ENCODE measurements at places on chromosomes 1 and 21.

- DNase-seq = peak; percentile 97
These were observed 1.1 kb upstream of the ELAPOR1 start for GRCh38 chr1:109112652-109113285.

DNA sequence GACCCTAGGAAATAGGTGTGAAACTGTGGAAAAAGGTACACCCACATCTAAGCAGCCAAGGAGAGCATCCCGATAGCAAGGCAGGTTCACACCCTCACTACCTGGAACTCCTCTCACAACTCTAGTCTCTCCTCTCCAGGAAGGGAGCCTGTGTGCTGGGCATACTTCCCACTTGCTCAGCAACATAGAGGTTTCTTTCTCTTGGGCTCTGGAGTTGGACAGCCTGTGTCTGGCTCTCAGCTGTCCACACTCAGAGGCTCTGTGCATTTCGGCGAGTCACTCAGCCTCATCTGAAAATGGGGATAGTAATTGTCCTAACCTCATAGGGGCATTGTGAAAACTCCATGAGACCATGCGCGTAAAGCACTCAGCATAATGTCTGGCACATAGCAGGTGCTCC lies 29.6 kb upstream of the VWA5B1 start:
- no peak for DNase-seq

DNA sequence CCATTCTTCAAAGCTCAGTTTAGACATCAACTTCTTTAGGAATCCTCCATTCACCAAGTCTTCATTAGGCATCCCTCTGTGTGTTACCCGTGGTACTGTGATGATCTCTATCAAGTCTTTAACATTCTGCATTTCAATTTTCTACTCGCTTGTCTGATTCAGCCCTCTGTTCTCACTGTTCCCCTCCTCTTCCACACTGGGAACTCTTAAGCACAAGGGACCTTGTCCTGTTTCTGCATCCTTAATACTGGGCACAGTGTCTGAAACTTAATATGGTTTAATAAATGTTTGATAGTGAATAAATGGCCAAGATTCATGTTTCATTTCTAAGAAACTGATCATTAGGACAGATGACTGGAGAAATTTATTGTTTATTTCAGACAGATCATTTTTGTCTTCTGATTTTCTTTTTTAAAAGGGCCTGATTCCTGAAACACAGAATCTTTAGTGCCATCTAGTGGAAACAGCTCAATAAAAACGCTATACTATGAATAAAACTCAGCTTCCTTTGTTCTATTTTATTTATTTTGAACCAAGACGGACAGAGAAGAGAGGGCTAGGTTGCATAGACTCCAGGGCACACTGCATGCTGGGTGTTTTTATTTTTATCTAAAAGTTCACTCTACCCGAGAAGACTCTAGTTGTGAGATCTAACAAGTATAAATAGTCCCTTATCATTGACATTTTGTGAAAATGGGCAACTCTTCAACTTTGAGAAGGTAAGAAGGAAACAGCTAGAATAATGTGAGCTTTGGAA lies 7.0 kb upstream of the TRIM45 start:
- peak; percentile 64 for DNase-seq

DNA sequence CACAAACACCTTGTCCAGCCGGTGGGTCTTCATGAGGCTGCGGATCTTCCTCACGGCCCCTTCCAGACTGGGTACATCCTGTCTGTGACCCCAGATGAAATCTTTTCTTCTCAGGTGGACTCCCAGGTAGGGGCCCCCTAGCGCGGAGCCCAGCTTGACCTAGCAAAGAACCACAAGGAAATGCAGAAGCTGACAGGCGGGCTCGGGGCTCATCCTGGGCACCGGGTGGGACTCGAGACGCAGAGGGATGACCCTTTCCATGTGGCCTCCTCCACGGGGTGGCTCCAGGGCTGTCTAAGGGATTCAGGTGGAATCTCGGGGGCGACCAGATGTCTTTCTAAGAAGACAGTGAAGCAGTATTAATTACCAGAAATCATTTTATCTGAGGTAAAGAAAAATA lies 17.8 kb downstream of the POFUT2 start:
- DNase-seq = no peak

DNA sequence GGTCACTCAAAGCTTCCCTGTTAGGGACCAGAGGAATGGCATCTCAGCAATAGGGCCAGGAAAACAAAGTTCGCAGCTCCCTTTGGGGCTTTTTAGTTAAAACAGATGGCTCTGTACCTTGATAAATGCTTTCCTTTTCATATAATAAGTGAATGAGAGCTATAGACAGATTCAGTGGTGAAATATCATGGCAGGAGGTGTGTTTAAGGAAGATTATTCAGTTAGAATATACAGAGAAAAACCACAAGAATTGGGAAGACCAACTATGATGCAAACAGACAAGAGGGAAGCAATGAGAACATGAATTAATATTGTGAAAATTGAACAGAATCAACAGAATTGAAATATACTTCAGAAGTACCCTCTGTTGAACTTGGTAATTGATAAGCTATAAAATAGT lies 379.4 kb downstream of the PLPP3 start:
- DNase-seq = no peak

GRCh38 chr1:64453688-64454087 lies 16.2 kb upstream of the CACHD1 start:
- DNase-seq = no peak

DNA sequence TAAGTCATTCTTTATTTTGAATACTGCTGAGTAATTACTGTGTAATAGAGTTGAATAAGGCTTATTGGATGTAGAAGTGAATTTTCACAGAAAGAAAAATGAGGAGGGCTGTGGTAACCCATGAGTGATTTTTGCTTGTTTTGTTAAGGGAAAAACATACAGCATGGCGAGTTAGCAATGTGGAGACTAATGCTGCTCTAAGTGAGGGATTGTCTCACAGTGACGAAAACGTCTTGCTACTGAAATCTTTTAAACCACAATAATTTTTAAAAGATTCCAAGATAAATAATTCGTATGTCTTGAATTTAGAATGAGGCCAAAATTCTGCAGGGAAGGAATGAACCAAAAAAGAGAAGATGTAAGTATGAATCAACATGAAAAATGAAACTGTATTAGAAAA lies 16.2 kb upstream of the PLA2G4A start:
- no peak for DNase-seq

DNA sequence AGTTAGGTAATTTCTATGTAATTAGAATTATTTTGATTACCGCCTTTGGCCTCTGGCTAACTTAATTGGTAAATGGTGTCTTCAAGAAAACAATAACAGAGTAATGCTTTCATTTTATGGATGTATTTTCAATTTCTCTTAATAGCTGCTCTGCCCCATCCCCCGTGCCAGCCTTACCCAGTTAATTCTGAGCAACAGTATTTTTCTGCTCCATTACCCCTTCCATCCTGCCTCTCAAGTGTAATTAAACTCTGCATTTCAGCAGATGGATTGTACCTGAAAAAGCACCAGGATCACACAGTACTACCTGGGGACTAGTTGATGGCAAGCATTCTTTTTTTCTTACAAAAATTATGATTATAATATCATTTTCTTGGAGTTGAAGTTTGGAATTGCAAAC lies 104.2 kb downstream of the KIAA0319L start:
- DNase-seq = no peak

GRCh38 chr1:192476802-192477298 lies 98.7 kb upstream of the RGS1 start:
- DNase-seq = peak; percentile 96

GRCh38 chr1:999725-1000356 lies at the start of gene HES4:
Gene HES4 (minus strand): TSS chr1:1000097. CDS start chr1:999973, 124 bp downstream.
- DNase-seq = peak; percentile 97

DNA sequence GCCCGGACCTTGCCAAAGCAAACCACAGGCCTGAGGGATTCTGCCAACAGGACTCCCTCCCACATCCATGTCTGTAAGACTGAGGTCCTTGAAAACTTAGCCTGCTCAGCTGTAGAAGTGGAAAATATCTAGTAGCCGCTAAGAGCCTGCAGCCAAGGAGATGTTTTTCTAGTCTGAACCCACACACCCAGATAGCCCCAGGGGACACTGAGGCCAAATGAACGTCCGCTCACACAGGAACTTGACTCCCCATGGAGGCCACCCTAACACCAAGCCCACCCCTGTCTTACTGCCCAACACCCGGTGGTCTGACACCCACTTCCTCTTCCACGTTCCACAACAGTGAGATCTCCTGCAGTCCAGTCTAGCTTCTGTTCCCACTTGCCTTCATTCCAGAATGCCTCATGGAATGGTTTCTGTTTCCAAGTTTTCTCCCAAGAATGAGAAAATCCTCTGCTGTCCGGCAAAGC lies 174.8 kb downstream of the PLPP3 start:
- no peak for DNase-seq

DNA sequence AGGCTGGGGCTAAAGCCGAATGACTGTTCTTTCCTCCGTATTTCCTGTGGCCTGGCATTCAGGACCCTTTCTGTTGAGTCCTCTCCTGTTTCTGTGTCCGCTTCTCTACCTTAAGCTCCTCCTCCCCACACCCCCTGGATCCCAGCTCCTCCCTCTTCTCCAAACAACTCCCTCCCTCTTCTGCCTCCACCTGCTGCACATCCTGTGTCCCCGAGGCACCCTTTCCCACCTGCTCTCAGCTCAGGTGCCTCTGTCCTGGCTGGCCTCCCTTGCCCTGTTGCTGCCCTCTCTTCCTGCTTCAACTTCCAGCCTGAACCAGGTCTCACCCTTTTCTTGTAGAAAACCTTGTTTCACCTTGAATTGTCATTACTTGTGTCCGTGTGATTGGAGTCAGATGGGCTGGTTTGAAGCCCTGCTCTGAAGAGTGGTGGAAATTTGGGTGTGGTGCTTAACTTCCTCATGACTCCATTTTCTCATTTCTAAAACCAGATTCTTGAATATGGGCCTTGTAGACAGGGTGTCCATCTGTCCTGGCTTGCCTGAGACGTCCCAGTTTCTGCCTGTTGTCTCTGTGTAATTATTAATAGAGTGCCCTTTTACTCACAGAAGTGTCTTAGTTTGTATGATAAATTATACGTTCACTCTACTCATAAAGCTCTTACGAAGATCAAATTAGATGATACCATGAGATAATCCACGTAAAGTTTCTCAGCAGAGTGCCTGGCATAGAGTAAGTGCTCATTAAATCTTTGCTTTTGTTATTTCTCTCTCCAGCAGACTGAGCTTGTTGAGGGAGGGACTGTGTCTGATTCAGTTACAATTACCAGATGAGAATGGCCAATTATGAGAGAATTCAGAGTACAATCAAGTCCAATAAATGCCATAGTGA lies 58.9 kb upstream of the TRABD2B start:
- DNase-seq = no peak

GRCh38 chr1:33181921-33182341 lies at the start of gene TRIM62:
Gene TRIM62 (minus strand): TSS chr1:33182043. CDS start chr1:33181432, 611 bp downstream.
- DNase-seq = peak; percentile 97

DNA sequence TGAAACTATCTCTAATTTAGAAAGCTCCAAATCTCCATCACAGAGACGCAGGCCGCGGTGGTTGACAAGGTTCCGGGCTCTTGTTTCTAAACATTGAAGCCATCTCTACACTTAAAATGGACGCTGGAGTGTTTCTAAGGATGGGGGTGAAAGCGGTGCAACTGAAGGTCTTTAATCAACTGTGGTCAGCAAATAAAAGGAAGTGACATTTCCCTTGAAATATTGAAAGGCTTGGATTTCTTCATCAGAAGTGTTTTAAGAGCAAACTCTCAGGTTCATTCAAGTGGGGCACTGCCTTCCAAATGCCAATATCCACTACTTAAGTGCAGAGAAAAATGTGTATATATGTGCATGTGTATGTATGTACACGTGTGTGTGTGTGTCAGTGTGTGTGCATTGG lies 117.3 kb downstream of the KAZN start:
- no peak for DNase-seq

- no peak for DNase-seq
These were observed 1.9 kb downstream of the CTSE start for GRCh38 chr1:206021626-206022365.

DNA sequence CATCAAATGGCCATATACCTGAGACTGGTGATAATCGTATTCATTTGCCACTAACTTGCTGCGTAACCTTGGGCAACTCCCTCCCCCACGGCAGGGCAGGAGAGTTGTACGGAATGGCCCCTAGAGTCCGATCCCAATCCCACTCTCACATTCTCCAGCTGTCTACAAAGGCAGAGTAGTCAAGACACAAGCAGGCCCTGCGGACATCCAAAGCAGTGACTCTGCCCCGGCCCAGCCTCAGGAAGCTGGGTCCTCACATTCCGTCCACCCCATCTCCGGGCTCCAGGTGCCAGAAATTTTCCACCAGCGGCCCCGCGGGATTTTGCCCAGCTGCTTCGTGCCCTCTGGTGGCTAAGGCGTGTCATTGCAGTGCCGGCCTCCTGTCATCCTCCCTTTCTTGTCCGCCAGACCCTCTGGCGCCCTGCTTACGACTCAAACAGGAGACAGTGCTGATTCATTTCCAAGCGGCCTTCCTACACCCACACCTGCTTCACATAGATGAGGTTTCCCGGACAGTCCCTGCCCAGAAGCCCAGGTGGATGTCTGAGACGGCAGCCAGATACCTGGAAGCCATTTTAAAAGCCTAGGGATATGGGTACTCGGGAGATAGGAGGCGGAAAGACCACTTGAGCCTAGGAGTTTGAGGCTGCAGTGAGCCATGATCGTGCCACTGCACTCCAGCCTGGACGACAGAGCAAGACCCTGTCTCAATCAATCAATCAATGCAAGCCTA lies 2.9 kb upstream of the S100A2 start:
- peak; percentile 90 for DNase-seq

DNA sequence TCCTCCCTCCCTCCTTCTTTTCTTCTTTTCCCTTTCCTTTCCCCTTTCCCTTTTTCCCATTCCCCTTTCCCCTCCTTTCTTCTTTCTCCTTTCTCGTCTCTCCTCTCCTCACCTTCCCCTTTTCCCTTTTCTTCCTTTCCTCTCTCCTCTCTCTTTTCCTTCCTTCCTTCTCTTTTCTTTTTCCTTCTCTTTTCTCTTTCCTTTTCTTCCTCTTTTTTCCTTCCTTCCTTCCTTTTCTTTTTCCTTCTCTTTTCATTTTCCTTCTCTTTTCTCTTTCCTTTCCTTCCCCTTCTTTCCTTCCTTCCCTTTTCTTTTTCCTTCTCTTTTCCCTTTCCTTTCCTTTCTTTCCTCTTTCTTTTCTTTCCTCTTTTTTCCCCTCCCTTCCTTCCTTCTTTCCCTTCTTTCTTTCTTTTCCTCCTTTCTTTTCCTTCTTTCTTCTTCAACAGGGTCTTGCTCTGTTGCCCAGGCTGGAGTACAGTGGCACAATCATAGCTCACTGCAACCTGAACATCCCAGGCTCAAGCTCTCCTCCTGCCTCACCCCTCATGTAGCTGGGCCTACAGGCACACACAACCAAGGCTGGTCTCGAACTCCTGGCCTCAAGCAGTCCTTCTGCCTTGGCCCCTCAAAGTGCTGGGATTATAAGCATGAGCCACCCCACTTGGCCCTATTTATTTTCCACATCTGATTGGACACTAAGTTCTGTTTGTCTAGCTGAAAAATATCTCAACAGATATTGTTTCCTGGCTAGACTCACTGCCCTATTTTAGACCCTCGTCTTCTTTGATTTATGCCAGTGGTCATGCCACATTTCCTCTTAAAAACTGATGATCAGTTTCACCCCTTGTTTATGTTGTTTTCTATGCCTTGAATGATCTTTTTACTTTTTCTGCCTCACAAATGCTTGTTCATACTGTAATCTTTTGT lies 57.1 kb upstream of the MACF1 start:
- DNase-seq = no peak

GRCh38 chr1:151710187-151710840 lies 6.3 kb downstream of the CELF3 start:
- peak; percentile 57 for DNase-seq

GRCh38 chr1:157975228-157975950 lies 18.1 kb upstream of the KIRREL1 start:
- no peak for DNase-seq

All from suppressor macrophage treated with lipopolysaccharide for 1 hour (primary cell).